ENCODE measurements at places on chromosomes 7 and 10.

DNA sequence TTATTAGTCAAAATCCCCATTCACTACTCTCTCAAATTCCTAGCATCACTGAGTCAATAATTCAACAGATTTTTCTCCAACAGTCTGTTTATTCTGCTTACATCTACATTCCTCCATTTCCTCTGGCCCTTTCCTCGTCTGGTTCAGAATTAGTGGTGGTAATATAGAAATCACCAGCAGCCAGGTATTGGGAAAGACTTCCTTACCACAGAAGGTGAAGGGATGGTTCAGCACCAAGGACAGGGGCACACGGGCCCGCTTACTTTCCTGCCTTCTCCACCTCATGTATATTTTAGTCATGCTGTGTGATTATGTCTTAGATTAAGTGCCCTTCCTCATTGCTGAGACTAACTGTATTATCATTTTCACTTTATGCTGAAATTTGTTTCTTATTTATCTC, 70.4 kb upstream of the APBB1IP start:
- no peak for ATAC-seq

DNA sequence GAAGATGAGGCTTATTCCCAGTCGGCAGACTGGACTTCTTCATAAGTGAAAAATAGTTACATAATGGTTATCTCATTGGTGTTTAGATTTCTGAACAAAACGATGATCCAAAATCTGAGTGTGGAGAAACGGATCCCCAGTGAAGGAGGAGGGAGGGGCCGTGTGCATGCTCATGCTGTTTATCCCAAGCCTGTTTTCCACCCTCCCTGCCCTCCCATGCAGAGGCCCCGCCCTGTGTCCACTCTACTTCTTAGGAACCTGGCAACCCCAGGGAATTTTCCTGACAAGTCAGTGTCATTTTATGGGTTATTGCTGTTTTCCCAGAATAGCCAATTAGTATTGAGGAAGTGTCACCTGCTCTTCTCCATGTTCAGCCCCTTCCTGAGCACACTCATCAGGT, 174.0 kb downstream of the CELF2 start:
- ATAC-seq: no peak

GRCh38 chr7:6395898-6396595, 51.7 kb downstream of the DAGLB start:
- no peak for ATAC-seq

DNA sequence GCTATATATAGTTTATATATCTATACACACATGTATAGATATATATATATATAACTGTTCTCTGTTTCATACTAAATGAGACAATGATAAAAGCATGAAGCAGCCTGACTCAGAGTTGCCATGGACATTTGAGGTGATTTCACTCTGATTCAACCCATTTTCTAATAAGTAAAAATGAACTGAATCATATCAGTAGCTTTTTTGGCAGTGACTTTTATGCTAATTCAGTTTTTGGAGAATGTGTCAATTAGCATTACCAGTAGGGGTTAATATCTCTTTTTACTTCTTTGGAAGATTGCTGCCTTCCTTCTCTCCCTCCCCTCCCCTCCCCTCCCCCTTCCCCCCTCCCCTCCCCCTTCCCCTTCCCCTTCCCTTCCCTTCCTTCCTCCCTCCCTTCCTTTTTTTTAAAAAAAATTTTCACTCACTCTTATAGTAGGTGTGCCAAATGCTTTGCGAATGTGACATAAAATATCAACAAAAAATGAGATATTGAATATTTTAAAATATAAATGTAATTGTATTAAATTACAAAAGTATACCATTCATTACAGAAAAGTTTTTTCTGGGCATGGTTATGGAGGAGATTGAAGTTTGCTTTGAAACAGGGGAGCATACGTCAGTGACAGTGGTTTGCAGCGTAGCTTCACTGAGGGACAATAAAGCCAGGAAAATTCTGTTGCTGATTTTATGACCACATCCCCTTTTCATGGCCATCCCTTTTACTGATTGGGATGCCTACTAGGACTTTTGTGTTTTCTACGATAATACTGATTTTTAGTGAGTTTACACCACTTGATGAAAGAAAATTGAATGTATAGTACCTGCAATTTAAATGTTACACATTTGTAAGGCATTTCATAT, 64.0 kb upstream of the KLF6 start:
- ATAC-seq: no peak

DNA sequence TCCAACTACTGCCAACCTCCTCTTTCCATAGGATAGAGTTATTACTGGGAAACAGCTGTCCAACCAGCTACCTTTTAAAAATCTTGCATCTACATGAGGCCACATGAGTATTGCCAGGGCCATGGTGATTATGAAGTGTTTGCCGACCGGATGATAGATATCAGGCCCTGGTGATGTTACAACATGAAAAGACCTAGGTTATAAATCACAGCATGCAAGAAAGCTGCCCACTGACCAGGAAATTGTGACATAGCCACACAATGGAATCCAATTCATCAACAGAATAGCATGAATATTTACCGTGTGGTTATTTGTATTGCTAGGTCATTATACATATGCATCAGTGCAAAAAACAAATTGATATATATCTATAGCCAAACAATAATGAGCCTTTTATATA, 517.0 kb downstream of the INHBA start:
- ATAC-seq: no peak

GRCh38 chr7:81173766-81174281, 255.0 kb upstream of the SEMA3C start:
- peak; percentile 73 for ATAC-seq

Measured in SK-N-SH treated with all-trans-retinoic acid at 6 μM for 48 hours (cell line).